ENCODE measurements at places on chromosomes 4 and X.

DNA sequence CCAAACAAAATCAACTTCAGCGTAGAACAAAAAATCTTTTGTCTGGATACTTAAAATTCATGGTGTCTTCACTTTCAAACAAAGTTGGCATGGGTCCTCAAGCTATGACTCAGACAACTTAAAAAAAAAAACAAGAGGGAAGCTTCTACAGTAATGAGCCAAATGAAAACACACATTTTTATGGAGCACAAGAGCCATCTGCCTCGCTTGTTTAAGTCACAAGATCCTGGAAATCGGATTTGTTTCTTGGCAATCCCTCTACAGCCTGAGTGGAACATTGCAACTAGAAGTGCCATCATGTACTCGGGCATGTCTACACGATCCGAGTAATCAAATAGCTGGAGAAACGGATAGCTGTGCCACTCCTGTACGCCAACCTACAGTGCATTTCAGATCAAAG, 22.6 kb downstream of the LAMP2 start:
- DNase-seq = no peak

DNA sequence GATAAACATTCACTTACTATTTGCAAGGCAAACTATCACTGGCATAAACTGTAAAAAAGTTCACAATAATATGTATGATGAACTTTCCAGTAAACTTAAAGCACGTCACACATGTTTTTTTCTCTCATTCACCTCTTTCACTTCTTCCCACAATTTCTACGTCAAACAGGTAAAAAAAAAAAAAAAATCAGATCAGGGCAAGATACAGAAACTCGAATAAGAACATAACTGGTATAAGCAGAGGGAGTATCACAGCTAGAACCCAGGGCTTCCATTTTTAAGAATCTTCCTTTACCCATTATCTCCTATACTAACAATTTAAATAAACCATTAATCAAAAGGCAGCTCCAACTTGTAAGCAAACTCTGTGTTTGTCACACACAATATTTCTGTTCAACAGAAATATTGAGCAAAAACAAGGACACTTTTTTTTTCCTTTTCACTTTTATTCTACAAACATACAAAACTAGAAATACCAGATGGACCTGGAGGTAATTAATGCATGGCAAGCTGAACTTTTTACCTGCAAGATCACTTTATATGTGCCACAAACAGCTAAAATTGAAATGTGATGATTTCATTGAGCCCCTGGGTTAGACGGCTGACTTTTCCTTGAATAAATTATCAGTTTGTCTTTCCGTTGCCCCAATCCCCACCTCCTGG, 47.5 kb upstream of the NSUN7 start:
- DNase-seq = no peak

GRCh38 chr4:106344647-106344970, 24.0 kb downstream of the GIMD1 start:
- no peak for DNase-seq

DNA sequence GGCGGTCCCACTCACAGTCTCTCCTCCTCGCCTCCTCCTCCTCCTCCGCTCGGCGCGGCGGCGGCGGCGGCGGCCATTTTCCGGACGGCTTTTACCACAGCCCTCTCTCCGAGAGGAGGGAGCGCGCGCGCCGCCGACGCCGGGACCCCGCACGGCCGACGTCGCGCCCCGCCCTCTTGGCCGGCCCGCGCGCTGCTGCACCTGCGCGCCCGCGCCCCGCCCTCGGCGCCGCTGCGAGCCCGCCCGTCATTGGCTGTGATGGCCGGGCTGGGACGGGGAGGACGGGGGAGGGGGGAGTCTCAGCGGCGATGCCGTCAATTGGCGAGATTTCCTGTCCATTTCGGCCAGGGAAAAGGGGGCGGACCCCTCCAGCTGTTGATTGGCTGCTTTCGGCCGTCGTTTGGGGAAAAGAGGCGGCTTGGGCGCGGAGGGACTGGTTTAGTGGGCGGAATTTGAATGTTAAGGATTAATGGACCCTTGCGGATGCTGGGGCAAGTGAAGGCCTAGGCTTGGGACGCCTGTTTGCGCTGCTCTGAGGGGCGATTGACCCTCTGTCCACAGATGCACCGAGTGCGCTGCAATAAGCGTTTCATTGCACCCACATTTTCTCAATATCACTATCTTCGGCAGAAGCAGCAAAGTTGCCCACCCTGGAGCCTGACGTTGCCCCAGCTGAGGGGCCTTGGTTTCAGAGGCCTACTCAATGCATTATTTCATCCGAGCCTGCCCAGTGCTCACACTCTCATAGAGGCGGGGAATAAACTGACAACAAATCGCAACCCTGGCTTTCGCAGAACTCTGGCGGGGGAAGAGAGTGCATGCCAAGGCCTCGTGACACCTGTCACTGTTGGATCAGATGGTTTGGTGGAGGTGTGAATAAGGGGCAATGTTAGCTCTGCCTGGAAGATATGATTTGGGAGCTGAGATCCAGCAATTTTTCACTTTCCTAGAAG, at the start of gene MECP2:
Gene MECP2, minus strand, starts transcription at position 129 of the 953 bp plus-strand sequence.
- peak; percentile 96 for DNase-seq

- DNase-seq = no peak
These were observed 11.7 kb downstream of the OTUD5 start for GRCh38 chrX:48945517-48946348.

DNA sequence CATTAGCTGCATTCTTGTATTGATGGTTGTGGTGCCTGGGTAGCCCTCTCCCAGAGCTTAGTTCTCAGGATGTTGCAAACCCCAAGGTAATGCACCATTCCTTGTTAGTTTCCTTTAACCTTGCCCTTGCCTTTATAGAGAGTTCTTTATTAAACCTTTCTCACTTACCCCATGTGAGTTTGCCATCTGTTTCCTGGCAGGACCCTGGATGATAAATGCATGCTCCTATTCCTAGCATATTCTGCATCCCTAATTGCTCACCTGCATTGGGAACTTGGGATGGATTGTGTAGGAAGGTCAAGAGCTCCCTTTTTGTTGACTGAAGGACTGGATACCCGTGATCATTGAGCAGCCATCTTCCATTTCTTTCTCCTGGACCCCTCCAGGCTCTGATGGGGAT, 59.9 kb upstream of the AP1S2 start:
- no peak for DNase-seq

DNA sequence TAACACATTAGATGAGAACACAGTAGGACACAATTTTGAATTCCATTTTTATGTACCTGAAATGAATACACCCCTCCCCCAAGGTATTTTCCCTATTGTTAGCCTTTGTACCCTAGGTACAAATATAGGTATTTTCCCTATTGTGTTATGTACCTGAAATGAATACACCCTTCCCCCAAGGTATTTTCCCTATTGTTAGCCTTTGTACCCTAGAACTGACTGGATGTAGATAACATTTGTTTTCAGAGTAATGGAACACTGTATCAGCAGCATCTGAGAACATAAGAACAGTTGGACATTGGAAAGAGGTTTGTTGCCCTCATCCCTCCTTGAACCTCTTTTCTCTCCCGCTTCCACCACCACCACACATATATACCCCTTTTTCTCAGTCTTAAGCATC, 37.6 kb downstream of the YIPF6 start:
- DNase-seq = no peak

- peak; percentile 49 for DNase-seq
These were observed 739.4 kb upstream of the TENM3 start for GRCh38 chr4:181503687-181504390.

GRCh38 chr4:82500435-82501153, 61.2 kb downstream of the TMEM150C start:
- DNase-seq = no peak

- DNase-seq = no peak
These were observed 134.5 kb upstream of the NLGN4X start for GRCh38 chrX:6363188-6363587.

GRCh38 chrX:2566055-2566454, 65.3 kb upstream of the DHRSX start:
- peak; percentile 11 for DNase-seq

- DNase-seq = no peak
These were observed 80.2 kb downstream of the HTRA3 start for GRCh38 chr4:8349664-8350236.

GRCh38 chr4:22238742-22239141, 277.1 kb downstream of the ADGRA3 start:
- no peak for DNase-seq

DNA sequence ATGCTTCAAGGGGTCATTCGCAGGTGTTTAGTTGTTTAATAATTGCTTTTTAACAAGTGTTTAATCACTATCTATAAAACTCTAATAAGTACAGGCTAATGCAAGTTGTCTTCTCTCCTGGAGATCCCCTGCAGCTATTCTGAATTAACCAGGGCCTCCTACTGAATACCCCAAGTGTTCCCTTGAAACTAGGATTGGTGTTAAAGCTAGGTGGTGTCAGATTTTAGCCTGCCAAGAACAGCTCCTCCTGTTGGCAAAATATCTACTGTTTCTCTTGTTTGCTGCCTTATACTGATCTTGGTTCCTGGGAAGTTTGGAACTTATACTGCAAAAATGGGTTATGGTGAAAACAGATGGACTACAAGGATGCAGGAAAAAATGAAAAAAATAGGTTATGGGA, 26.1 kb upstream of the TMEM154 start:
- no peak for DNase-seq

- peak; percentile 8 for DNase-seq
These were observed at the start of gene CASP6 for GRCh38 chr4:109702950-109703663. Gene CASP6 (minus strand): TSS chr4:109703445. CDS start chr4:109703395, 50 bp downstream.

- DNase-seq = no peak
These were observed 221.7 kb upstream of the DIPK2B start for GRCh38 chrX:45422216-45422925.

GRCh38 chr4:138910195-138910913, 105.2 kb upstream of the NOCT start:
- no peak for DNase-seq

DNA sequence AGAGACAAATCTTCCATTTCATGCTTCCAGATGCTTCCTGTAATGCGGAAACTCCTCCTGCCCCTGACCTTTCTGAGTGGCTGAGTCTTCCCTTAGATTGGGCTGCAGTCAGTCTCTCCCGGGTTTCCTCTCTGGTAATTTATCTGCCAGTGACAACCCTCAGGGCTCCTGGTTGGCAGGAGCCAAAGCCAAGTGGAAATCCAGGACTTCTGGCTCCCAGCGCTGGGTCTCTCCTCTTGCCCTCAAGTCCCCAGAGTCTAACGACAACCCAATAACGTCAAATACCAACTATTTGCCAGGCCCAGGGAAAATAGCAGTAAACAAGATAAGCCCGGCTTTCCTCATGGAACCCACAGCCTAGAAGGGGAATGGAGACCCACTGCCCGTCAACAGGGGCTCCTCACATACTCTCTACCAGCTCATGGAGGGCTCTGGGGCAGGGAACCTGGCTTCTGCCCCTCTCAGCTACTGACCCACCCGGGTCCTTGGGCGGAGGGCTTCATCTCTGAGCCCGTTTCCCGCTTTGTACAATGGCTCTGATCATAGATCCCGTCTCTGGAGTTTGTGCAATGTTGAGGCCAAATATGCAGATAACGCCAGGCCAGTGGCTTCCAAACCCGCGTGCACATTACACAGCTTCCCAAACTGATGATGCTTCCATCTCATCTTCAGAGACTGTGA, 1.1 kb upstream of the TBC1D14 start:
- no peak for DNase-seq

GRCh38 chr4:174629265-174629664, 107.0 kb upstream of the HPGD start:
- DNase-seq = no peak

DNA sequence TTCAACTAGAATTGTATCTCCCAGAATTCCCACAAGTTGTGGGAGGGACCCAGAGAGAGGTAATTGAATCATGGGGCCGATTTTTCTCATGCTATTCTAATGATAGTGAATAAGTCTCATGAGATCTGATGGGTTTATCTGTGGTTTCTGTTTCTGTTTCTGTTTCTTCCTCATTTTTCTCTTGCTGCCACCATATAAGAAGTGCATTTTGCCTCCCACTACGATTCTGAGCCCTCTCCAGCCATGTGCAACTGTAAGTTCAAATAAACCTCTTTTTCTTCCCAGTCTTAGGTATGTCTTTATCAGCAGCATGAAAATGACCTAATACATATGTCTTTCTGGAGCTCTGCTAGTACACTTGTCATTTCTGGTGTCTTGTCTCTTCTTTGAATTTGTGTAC, 22.1 kb upstream of the OR13H1 start:
- no peak for DNase-seq

DNA sequence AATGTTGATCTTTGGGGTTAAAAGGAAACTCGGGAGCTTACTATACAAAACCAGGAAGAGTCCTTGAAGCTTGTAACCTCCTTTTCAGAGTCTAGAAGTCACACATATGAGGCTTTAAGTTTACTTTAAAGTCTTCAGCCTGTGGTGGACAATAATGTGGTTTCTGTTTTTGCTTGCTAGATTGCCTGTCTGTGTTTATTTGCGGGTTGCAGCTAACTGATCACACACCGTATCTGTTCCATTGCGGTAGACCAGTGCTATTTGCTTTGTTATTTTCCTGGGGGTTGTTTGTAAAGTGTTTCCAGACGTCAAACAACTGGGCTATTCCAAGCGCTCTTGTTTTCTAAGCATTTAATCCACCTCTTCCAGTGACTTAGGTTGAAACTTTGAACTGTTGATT, 143.0 kb upstream of the GYPA start:
- no peak for DNase-seq

DNA sequence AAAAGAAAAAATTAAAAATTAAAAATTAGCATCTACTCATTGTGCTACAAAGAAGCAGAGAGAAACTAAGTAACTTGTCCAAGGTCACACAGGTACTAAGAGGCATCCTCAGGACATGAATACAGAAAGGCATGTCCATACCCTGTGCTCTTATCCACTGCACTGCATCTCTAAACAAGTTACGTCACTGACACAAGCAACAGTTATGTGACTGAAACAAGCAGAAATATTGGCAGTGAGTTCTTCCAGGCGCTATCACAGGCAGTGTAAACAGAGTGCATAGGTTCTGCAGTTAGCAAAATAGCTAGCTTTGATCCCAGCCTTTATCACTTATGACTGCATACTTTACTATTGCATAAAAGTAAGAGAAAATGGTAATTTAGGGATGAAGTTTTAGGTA, 7.9 kb downstream of the VEGFC start:
- no peak for DNase-seq

- no peak for DNase-seq
These were observed 250.4 kb downstream of the TMA16 start for GRCh38 chr4:163744861-163745260.

- no peak for DNase-seq
These were observed 61.6 kb upstream of the MAPK10 start for GRCh38 chr4:86421461-86421860.

DNA sequence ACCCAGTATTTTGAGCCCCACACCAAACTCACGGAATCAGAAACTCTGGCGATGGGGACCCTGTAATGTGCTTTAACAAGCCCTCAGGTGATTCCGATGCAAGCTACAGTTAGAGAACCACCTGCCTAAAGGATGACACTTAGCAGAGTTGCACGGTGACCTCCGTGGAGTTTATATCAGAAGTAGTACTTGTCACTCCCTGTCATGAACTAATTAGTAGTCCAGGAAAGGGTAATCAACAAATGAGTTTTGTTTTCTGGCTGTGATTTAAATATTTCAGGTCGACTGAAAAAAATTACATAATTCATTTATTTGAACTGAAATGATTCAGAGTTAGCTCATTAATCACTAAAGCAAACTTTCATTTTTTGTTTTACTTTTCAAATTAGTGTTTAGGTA, 56.4 kb downstream of the TMA16 start:
- DNase-seq = no peak

Data from NCI-H187 (cell line).